ENCODE measurements at places on chromosomes 2 and 18.

DNA sequence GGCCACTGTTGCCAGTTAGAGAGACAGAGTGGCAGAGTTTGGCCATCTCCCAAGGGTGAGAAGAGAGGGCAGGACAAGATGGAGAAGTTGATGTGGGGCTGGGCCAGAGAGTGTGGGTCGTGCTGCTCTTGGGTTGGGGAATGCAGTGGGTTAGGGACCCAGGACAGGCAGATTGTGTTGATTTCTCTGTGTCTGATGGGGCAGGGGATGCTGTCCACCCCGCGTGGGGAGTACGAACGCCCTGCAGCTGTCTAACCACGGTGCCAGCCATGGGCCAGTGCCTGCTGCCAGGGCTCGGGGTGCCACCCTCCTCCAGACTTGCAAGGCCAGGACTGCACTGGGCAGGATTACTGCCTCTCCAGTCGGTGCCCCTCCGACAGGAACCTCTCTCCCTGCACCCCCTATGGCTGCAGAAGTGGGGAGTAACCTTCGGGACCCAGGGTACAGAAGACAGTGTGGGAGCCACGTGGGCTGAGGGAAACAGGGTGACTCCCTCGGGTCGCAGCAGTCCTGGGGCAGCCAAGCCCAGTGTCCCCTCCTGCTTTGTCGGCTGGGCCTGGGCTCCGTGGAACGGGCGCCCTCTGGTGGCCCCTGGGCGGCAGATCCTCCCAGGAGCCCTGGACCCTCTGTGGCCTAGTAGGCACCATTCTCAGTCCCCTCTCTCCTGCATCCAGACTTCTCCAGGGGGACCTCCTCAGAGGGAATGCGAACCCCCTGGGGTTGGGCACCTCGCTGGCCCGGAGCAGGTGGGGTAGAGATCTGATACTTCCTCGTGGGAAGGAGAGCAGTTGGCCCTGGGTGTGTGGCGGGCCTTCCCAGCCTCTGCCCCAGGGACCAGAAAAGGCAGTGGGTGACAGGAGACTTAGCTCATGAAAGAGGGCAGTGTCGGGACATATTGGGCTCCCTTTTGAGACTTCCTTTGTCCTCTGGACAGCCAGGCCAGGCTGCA, 2.7 kb downstream of the GPC1 start:
- no peak for DNase-seq

GRCh38 chr18:23990474-23991410, 23.8 kb upstream of the TTC39C start:
- DNase-seq, result no peak

DNA sequence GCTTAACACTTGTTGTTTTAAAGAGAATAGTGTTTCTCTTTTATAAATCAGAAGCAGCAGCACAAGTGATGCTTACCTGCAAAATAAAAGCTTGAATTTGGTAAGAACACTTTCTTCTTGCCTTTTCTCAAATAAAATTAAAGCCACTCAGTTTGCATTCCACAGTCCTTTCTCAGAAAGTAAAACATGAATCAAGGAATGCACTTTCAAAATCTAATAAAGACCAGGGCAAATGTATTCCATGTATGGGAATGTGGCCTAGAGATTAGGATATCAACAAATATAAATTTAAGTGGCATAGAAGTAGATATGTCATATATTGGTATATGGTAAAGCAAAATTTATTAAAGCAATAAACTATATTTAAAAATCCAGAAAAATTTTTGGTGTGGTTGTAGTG, 352.8 kb downstream of the THSD7B start:
- no peak for DNase-seq

DNA sequence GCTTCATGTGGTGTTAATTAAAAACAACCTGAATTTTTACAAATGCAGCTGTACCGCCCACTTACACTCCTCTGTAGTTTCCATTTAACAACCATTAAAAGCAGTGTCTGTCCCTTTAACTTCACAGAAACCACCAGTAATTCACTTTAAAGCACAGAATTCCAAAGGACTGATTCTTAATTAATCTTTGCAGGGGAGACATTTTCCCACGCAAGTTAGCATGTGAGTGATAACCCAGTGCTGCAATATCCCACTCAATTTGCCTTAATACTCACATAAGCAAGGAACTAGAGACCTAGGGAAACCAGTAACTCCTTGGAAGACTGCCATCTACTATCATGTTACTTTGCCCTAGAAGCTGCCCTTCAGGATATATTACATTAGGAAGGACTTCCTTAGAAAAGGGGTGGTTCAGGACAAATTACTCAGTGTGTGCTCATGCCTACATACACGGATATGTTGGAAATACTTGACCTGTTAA, 102.3 kb downstream of the OSR1 start:
- DNase-seq, result no peak

GRCh38 chr2:65050931-65051330, 5.3 kb upstream of the CEP68 start:
- no peak for DNase-seq

- no peak for DNase-seq
These were observed 18.6 kb downstream of the MBOAT2 start for GRCh38 chr2:8984855-8985254.

DNA sequence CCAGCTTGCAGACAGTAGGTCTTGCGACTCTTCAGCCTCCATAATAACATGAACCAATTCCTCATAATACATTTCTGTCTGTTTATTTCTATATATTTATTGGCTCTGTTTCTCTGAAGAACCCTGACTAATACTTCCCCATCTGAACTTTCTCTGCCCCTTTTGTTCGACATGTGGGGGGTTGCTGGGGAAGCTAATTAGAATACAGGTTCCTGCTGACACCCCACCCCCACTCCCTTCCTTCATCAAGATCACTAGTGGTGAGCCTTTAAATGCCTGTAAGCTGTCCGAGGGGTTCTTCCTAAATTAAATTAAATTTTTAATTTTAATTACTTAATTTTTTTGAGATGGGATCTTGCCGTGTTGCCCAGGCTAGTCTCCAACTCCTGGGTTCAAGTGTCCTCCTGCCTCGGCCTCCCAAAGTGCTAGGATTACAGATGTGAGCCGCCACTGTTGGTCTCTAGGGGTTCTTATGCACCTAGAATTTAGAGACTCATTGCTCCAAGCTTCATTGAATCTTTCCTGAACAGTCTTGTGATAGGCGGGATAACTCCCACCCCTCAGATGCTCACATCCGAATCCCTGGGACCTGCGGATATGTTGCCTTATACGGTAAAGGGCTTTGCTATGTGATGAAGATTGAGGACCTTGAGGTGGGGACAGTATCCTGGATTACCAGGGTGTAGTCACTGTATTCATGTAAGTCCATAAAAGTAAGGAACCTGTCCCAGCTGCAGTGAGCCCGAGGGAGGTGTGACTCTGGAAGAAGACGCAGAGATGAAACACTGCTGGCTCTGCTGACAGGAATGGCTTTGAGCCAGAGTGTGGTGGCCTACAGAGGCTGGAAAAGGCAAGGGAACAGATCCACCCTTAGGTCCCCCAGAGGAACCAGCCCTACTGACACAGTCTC, 26.2 kb downstream of the HPCAL1 start:
- DNase-seq, result no peak

DNA sequence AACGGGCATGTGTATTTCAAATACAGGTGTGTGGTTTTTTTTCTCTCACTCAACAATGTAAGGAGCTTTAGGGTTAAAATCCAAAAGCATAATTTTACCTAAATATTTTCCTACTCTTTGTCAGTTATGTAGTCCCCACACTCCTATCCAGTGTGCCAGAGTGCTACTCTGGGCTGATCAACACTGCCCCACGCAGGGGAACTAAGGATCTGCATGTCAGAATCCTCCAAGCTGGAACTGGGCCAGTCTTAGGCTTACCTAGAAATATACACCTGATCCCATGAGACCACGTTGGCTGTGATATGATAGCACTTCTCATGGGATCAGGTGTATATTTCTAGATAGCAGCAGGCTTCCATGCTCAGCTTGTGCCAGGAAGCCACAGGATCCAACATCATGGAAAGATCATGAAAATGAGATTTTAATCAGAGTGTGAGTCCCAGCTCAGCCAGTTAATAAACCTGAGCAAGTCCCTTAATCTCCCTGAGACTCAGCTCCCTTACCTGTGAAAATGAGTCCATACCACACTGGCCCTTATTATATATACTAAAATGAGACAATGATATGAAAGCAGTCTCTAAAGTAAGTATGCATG, 29.7 kb downstream of the CCDC141 start:
- no peak for DNase-seq

GRCh38 chr18:53219853-53220252, 879.9 kb downstream of the DCC start:
- no peak for DNase-seq

DNA sequence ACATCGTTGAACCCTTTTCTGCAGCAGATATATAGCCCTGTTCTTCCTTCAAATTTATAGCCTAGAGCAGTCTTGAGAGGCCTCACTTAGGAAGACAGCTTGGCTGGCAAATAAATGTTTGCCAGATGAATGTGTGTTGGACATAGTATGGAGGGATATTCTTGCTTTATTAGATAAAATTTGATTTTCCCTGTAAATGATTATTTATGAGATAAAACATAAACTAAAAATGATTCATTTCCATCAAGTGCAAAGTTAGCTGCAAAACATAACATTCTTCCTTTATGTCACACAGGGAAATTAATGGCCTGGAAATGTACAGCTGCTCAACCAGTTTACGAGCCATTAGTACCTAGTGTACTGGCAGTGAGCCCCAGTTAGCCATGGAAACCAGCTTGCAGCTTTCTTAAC, 82.5 kb downstream of the LIMS1 start:
- DNase-seq, result peak; percentile 51

GRCh38 chr2:15472133-15472532, 89.0 kb downstream of the NBAS start:
- DNase-seq, result no peak

- DNase-seq, result peak; percentile 8
These were observed 13.1 kb downstream of the DAW1 start for GRCh38 chr2:227884511-227884947.

GRCh38 chr18:77223653-77224052, 26.0 kb upstream of the GALR1 start:
- DNase-seq, result no peak

DNA sequence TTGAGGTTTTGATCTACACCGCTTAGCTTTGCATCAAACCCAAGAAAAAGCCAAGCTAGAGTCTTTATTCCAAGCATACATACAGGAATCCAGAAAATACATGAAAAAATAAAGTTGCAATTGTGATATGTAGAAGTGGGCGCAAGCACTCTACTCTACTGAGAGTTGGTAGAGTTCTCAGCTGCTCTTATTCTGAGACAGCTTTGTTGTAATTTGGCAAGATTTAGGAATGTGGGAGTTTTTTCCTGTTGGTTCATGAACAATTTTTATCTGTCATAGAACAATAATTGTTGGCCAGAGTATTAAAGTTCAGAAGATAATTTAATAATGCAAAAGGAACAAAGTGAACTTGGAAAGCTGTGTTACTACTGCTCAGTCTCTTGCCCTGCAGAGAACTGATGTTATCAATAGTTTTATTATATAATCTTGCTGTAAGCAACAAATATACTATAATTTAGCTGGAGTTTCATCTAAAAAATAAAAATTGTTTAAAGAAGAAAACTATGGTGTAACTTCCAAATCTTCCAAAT, 302.0 kb upstream of the RND3 start:
- no peak for DNase-seq

DNA sequence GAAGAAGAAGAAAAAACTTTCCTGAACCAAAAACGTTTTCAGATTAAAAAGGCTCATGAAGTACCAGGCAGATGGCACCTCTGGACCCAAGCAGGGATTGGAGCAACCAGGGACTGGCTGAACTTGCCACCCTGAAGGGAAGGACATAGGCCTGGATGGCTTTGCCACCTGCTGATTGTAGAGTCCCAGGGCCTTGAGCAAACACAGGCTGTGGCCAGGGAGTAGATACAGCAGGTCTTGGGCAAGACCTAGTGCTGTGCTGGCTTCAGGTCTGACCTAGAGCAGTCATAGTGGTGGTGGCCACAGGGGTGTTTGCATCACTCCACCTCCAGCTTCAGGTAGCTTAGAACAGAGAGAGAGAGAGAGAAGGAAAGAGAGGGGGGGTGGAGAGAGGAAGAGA, 231.5 kb upstream of the FBXO11 start:
- no peak for DNase-seq

DNA sequence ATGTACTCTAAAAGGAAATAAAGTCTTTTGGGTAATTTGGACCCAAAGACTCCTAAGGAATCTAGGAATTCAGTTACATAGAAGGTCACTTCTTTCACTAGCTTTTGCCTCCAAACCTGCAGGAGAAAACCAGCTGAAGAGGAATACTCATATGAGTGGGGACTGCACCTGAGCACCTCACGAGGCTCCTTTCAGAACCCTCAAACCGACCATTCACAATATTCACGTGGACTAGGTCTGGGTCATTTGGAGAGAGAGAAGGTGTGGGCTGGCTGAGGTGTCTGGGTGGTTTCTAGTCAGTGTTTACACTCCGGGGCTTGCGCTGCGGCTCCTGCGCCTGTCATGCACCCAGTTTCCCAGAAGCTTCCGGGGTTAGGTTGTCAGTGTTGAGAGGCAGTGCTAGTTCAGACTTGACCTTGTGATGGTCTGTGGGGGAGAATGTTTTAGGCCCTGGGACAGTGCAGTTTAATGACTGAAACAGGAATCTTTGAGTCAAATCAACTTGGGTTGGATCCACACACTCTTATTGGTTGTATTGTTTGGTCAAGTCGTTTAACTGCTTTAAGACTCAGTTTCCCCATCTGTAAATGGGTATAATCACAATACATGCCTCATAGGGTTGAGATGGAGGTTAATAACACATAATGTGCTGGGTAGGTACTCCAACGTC, 78.4 kb downstream of the LIMS1 start:
- DNase-seq, result no peak

- DNase-seq, result no peak
These were observed 78.8 kb upstream of the ARHGAP28 start for GRCh38 chr18:6650747-6651146.

- no peak for DNase-seq
These were observed 13.7 kb downstream of the NGEF start for GRCh38 chr2:232999354-232999753.

DNA sequence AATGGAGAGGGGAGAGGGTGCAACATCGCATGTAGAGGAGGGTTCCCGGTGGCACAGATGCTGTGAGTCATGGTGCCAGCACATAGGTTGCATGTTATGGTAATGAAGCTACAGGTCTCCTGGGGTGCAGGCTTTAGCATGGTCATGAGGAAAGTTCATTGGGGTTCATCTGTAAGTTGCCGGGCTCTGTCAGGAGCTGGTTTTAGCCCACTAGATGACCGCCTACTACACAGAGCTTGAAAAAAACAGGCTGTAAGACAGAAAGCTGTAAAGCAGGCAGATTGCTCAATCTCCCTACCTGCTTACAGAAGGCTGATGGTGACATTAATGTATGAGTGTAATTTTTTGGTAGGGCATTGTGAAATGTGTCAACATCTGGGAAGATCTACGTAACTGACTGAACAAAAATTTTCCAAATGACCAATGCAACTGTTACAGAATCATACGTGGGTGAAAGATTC, 23.9 kb downstream of the DYSF start:
- DNase-seq, result no peak

DNA sequence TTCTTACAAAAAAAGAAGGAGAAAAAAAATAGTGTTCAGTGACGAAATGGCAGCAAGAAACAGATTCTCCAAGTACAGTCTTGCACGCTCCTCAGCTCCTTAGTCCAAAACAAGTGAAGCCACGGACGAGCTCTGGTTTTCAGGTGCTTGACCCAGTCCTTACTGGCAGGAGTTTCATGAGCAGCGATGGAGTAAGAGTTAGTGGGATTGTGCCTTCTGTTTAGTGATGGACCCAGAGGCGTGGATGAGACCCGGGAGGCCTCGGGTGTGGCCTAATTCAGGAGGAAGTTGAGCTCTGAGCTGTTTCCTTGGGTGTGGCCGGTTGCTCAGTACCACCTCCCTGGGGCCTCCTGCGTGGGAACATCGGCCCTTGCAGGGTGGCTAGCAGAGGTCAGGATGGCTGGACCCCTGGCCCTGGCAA, 52.0 kb downstream of the KIF5C start:
- no peak for DNase-seq

- no peak for DNase-seq
These were observed 37.8 kb downstream of the ARHGEF4 start for GRCh38 chr2:130874512-130874911.

All from NCI-H774 (cell line).